ENCODE measurements at places on chromosomes 12 and 14. TPM values are rescaled to one million over a fixed set of nuclear protein-coding genes. Genes with fewer than 3 reads are reported as not detected.

DNA sequence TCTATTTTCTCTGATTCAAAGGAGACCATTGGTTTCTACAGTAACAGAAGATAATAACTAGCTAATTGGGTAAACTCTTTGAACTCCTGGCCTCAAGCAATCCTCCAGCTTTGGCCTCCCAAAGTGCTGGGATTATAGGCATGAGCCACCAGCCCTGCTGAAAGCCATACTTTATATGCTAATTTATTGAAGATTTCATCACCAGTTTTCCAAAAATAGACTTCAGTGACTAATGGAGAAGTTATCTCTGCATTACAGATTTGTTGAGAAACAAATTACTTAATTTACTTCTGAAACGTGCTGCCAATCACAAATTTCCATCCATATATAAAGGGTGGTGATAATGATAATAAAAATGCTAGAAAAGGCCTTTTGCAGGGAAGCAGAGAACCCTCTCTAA is 1758.1 kb upstream of the SEL1L start:
- DNase-seq: no peak

Gene CD163
- total RNA-seq: not detected

Gene SELPLG
- total RNA-seq: 0.80 TPM

DNA sequence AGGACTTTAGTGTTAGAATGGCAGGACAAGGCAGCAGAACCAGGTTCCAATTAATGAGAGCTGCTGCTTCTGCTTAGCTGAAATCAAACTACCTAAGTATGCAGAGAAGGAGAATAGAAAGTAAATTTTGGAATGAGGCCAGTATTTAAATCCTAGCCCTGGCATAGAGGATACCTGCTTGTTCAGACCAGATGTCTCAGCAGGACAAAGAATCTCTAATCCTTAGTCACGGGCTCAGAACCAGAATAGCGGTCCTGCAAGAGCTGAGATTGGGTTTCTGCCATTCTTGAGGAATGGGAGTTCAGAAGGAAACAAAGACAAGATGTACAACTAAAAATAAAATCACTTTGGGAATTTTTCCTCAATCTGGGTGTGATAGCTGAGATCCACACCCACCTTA is 550.8 kb upstream of the TMEM132C start:
- no peak for DNase-seq

Gene PTPRQ
- total RNA-seq: not detected

DNA sequence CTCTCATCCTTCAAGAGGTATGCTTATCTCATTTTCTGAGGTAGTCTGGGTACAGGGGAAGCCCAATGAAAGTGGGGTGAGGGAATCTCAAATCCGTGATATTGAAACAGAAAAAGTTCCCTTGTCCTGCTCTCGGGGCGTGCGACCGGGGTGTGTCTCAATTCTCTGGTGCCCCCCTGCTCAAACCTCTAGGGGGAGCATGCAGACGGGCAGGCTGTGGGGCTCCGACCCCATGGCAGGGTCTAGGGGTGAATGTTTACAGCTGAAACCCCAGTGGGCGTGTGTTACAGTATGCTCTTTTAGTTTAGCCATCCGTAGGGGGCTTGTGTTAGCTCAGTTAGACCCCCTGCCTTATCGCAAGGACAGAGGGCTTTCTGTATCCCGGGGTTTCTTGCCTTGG is 68.7 kb downstream of the PTPRQ start:
- DNase-seq: no peak

GRCh38 chr14:81341781-81342180 is 58.3 kb downstream of the STON2 start:
- no peak for DNase-seq

Gene TMPRSS12
- not detected for total RNA-seq

GRCh38 chr12:48788854-48789775 is at the start of gene ADCY6:
TSS of gene ADCY6 (minus strand) at chr12:48789089. CDS start at chr12:48783434, 5,655 bp downstream.
- peak; percentile 62 for DNase-seq

Gene MYH6
- total RNA-seq: not detected

Gene FAM90A1
- total RNA-seq: not detected

DNA sequence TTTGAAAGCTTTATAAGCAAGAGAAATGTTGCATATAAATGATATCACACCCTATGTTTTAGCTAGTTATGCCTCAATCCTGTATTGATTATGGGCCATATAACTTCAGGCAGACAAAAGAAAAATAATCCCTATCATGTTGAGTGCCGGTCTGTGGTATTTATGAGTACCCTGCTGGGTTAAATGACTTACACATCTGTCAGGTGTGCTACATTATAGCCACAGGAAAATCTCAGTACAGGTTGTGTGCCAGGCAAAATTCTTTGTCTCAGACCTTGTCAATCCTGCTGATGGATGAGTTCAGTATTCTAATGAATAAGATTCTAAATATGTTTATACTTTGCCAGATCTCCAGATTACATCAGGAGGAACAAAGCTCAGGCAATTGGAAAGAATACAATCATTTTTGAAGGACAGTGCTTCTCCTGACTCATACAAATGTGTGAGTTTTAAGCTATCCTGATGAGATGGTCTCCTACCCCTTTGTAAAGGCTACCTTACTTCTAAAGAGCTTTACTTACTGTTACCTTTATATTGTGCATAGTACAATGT is 109.8 kb upstream of the FOXG1 start:
- DNase-seq: no peak

Gene SLC5A8
- total RNA-seq: 0.08 TPM

DNA sequence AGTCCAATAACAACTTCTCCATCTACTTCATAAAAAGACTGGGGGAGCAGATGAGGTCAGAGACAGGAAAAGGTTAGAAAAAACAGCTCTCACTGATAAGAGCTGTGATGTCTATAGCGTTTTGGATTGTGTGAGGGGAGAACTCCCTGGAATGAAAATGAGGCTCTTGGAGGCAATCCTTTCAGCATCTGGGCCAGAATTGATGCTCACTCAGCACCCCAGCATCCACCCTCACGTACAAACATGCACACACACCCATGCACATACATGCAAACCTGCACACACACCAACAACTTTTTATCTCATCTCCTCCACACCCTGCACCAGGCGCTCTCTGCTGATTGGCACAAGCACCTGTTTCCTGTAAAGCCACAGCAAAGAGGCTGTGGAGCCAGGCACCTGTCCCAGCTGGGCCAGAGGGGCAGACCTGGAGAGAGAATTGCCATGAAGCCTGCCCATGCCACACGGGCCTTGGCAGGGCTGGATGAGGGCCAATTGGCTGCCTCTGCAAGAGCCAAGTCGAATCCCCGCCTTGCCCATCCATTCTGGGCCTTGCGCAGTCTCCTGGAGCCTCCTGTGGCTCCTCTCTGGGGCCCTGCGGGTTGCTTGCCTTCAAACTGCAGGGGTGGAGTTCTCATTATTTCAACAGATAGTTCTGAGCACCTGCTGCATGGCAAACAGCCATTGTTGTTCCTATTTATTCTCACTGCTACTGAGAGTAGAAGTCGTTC is 53.1 kb downstream of the SYNE3 start:
- DNase-seq: no peak

Gene TTC8
- total RNA-seq: 45.8 TPM

Gene BCL11B
- total RNA-seq: 0.21 TPM

Gene PPM1H
- 58.4 TPM for total RNA-seq

DNA sequence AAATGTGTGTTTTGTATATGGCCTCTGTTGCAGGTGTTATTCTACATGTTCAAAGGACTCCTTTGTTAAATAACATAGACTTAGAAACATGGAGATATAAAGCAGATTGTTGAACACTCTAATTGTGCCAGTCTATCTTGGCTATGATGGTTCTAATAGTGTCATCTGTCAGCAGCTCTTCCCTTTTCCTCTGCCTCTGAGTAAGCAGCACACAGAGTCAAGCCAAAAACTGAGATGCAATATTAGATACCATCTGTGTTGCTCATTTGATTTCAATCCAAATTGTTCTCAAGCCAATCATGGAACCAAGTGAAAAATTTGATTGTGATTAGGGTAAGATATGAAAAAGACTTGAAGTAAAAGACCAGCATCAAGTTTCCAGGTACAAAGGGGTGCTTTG is 871.1 kb upstream of the MGAT4C start:
- no peak for DNase-seq

- no peak for DNase-seq
Measured at GRCh38 chr12:132481771-132482745, 7.9 kb upstream of the FBRSL1 start.

DNA sequence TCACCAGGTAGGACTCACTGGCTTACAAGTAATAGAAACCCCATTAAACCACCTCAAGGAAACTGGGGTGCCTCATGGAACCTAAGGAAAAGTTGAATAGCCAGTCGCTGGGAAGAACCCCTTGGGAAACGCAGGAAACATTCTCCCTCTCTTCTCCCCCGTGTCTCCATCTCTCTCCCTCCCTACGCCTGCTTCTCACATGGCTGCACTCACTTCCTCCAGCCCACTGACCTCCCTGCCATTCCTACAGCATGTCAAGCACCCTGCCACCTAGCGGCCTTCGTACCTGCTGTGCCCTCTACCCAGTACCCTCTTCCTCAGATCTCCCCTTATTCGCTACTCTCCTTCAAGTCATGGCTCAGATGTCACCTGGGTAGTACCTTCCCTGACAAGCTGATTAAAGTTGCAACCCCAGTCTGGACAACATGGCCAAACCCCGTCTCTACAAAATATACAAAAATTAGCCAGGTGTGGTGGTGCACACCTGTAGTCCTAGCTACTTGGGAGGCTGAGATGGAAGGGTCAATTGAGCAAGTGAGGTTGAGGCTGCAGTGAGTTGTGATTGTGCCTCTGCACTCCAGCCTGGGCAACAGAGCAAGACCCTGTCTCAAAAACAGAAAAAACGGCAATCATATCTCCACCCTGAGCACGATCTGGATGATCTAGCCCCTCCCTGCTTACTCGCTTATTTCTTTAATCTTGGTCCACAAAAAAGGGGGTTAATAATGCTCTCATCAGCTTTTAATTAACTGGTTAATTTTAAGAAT is 6.4 kb upstream of the DTX1 start:
- DNase-seq: peak; percentile 70

Gene SLC7A8
- 27.8 TPM for total RNA-seq

DNA sequence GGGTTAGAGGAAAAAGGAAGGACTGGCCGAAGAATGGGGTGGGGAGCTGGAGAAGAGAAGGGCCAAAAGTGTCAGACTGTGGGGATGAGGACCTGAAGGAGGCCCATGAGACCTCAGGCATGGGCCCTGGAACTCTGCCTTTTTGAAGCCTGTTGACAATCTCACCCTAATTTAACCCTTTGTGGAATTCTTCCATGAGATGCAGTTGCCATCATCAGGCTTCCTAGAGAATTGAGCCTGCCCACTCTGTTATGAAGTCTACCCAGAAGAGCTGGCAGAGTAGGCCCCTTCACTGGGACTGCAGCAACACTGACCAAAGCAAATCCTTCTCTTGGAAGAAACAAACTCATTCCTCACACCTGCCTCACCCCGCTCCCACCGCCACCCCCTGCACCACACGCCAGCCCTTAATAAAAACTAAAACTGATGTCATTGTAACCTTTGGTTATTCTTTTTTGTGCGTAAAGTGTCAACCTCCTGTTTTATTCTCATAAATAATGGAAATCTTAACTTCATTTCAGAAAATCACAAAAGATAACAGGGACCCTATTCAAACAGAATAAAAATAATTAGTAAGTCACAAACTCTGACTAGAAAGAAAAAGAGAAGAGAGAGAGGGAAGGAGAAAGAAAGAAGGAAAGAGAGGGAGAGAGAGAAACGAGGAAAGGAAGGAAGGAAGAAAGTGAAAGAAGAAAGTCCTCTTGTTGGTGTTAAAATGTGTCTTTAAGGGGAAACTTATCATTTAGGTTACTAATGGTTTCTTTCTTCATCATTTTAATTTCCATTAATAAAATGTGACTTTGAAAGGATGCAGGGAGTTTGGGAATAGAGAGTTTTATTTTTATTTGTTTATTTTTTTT is 61.3 kb downstream of the CRADD start:
- no peak for DNase-seq

DNA sequence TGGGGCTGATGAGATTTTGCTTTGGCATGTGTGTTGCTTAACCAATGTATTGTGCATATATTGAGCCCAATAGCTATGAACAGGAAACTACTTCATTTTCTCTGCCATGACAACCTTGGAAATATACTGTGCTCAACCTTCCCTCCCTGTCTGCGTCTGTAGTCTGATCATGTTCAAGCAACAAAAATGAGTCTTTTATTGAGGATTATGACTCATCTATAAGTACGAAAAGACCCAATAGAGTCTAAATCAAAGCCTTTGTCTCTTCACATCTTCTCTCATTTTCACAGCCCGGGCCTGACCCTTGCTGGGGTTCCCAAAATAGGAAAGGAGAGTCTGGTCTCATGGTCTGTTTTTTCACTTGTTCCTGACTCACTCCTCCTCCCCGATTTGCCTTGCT is 158.2 kb downstream of the CAND1 start:
- DNase-seq: peak; percentile 91

GRCh38 chr12:103503546-103504480 is 8.0 kb upstream of the C12orf42 start:
- peak; percentile 68 for DNase-seq

DNA sequence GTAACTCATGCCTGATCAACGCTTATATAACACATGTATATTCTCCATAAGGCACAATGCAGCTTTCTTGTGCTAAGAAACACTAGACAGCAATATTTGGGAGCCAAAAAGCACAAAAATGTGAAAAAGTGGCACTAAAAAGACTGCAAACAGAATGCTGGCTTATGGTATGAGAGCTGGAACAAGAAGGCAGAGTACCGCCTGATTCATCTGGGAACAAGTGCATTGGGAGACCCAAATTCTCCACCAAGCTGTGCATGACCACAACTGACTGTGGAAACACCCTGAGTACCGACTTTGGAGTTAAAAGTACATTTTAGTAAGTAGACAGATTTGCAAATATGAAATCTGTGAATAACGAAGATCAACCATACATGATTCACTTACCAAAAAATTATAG is 25.1 kb downstream of the E2F7 start:
- DNase-seq: no peak

Measured in SK-MEL-5 (cell line).